ENCODE measurements at places on chromosomes 4 and X.
A peak's percentile ranks its signal among the peaks of the same experiment; 100 is the strongest.

DNA sequence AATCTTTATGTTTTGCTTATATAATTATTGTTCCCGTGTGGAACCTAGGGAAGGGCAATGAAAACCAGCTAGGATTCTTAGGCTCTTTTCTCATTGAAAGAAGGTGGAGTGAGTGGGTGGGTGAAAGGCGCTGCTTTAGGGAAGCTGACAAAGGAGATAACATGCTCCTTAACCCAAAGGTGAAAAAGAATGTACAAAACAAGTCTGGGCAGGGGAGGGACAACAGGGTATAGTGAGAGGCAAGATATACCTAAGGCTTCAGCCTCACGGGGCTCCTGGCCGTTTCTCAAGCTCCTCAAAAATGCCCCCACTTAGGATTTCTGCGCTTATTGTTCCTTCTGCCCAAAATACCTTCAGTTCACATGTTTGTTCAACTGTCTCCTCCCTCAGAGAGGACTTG lies 1.8 kb downstream of the SH2D1A start:
- no peak overlapping the region for H3K4me3 ChIP-seq
- no peak overlapping the region for H3K27ac ChIP-seq
- no peaks in the 10 kb centered on the region for H3K27me3 ChIP-seq
- no peaks in the 10 kb centered on the region for H3K4me1 ChIP-seq
- no peak for DNase-seq

- H3K36me3 ChIP-seq, result no peaks in the 10 kb centered on the region
- no peak for DNase-seq
- H3K27me3 ChIP-seq, result no peaks in the 10 kb centered on the region
- no peaks in the 10 kb centered on the region for H3K4me1 ChIP-seq
- H3K27ac ChIP-seq, result no peak overlapping the region
These were observed 76.4 kb upstream of the RPA4 start for GRCh38 chrX:96807318-96807717.

DNA sequence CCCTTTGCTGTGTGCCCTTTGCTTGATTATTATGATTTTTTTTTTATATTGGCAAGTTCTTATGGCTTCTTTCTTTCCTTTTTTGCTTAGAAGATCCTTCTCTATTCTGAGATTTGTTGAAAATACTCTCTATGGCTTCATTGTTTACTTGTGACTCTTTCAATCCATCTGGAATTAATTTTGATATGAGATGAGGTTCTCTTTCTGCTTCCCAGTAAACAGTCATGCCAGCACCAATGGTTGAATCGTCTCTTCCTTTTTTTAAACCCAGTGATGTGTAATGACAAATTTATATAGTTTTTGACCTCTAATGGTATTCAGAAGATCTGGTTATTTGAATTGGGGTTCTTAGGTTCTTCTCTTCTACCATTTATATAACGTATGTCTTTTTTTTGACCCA lies 121.8 kb downstream of the ARHGAP10 start:
- peaks cover 10% of the 10 kb centered on the region for H3K36me3 ChIP-seq
- no peak overlapping the region for H3K27ac ChIP-seq
- H3K27me3 ChIP-seq, result no peaks in the 10 kb centered on the region
- no peak overlapping the region for H3K4me3 ChIP-seq
- no peak for DNase-seq

DNA sequence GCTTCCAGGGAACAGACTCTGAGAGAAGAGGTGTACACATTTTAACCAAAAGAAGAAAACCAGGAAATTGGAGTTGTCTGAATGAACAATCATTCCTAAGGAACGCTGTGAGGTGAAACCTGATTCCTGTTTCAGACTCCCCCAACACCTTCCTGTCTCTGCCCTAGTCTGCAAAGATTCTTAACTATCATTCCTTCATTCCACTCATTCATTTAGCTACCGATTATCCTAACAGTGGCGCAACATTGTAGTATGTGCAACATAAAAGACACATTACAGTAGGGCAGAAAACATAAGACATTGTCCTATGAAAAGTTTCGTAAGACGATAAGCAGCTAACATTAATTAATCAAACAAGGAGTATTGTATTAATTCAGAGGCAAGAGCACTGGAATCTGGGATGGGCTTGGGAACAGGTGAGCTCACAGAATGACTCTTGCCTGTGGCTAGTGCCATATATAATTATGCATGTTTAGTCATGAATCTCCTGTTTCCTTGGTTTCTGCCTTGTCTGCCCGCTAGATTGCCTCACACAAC lies 23.8 kb upstream of the ADH7 start:
- H3K36me3 ChIP-seq, result no peaks in the 10 kb centered on the region
- H3K4me3 ChIP-seq, result no peak overlapping the region
- H3K27me3 ChIP-seq, result peaks cover under 1% of the 10 kb centered on the region
- no peak overlapping the region for H3K27ac ChIP-seq
- peaks cover 11% of the 10 kb centered on the region for H3K4me1 ChIP-seq

DNA sequence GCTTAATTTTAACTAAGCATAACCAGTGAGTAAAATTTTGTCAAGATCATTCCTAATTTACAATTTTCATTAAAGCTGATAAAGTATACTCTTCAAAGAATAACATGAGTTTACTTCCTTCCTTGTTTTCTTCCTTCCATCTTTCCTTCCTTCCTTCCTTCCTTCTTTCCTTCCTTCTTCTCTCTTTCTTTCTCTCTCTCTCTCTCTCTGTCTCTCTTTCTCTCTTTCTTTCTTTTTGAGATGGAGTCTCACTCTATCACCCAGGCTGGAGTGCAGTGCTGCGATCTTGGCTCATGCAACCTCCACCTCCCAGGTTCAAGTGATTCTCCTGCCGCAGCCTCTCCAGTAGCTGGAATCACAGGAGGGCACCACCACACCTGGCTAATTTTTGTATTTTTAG lies 42.7 kb upstream of the PTPN13 start:
- no peak for DNase-seq
- peaks cover 21% of the 10 kb centered on the region for H3K4me1 ChIP-seq
- no peak overlapping the region for H3K4me3 ChIP-seq
- H3K36me3 ChIP-seq, result peaks cover 5% of the 10 kb centered on the region

DNA sequence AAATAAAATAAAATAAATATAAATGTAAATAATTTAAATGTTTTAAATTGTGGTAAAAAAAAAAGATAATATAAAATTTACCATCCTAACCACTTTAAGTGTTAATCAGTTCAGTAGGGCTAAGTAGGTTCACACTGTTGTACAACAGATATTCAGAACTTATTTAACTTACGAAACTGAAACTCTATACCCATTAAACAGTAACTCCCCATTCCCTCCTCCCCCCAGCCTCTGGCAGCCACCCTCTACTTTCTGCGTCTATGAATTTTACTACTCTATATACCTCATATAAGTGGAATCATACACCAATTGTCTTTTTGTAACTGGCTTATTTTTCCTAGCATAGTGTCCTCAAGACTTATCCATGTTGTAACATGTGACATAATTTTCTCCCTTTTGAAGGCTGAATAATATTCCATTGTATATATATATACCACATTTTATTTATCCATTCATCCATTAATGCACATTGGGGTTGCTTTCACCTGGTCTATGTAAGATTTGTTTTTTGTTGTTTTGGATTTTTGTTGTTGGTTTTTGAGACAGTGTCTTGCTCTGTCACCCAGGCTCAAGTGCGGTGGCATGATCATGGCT lies 32.5 kb upstream of the ELF2 start:
- peak overlapping the region; percentile 57 for H3K27ac ChIP-seq
- H3K27me3 ChIP-seq, result no peaks in the 10 kb centered on the region
- no peak overlapping the region for H3K4me3 ChIP-seq
- peaks cover 12% of the 10 kb centered on the region for H3K4me1 ChIP-seq
- no peak for DNase-seq
- peaks cover 6% of the 10 kb centered on the region for H3K36me3 ChIP-seq

DNA sequence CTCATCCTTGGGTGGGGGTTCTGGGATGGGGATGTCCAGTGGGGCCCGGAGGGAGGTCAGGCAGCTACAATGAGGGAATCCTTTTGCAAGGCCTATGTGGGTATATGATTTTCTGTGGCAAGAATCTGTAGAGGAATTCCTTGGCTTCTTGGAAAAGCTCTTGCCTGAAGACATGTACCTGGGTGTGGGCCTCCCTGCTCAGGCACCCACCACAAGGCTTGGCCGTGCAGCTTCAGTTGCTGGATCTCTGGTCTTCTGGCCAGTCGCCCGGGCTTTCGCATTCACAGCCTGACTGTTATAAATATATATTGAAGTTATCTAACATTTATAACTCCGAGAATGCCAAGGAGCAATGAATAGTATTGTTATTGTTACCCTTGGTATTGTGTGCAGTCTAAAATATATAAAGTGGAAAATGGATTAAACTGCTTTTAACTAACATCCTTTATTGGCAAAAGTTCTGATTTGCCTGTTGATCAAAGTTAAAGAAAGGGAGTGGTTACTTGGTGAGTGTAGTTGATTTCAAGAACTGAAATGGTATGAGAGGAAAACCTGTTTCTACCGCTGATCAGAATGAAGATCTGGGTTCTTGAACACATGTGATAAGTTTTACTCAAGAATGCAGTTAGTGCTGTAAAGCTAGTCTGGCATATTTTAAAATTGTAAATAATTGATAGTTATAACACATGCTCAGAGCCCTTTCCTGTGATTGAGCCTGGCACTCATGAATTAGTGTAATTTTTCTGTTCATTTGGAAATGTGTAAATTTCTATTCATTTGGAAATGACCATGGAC lies 36.0 kb downstream of the PTTG2 start:
- peaks cover 6% of the 10 kb centered on the region for H3K36me3 ChIP-seq
- no peak overlapping the region for H3K27ac ChIP-seq
- no peaks in the 10 kb centered on the region for H3K27me3 ChIP-seq
- DNase-seq, result no peak
